ENCODE measurements at places on chromosomes 2 and 18.
A peak's percentile ranks its signal among the peaks of the same experiment; 100 is the strongest.

- no peak for DNase-seq
These were observed 302.1 kb downstream of the HRH4 start for GRCh38 chr18:24762511-24762910.

DNA sequence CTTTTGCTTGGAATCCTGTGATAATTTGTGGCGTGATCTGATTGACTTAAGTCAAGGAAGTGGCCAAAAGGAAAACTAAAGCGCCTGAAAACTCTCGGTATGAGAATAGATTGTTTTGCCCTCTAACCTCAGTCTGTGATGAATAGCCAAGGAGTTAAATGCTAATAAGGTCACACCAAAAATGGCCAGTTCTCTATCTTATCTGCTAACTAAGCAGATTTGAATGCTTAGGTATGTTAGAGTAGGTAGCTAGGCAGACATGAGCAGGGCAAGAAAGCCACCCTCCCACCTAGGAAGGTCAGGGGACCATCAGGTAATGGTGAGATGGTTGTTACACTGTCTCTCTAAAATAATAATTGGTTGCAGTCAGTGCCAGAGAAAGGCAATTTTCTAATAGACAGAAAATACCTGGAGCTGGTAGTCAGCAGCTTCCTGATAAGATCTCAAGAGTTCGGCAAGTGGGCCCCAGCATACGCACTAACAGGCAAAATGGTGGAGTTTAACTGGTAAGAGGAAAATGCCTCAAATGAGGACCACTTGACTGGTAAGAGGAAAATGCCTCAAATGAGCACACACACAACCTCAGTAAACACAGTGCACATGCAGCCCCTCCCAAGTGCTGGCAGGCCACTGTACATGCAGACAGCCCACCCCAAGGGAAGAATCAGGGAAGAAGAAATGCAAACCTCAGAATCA is 468.4 kb downstream of the MBD2 start:
- DNase-seq: no peak

- DNase-seq: no peak
These were observed 26.7 kb upstream of the ALPP start for GRCh38 chr2:232351686-232352510.

GRCh38 chr2:23204685-23205242 is 180.2 kb upstream of the KLHL29 start:
- DNase-seq: no peak

GRCh38 chr18:813172-814071 is 1.4 kb upstream of the YES1 start:
- peak; percentile 98 for DNase-seq

- DNase-seq: no peak
These were observed 96.3 kb upstream of the FZD7 start for GRCh38 chr2:201937343-201937742.

DNA sequence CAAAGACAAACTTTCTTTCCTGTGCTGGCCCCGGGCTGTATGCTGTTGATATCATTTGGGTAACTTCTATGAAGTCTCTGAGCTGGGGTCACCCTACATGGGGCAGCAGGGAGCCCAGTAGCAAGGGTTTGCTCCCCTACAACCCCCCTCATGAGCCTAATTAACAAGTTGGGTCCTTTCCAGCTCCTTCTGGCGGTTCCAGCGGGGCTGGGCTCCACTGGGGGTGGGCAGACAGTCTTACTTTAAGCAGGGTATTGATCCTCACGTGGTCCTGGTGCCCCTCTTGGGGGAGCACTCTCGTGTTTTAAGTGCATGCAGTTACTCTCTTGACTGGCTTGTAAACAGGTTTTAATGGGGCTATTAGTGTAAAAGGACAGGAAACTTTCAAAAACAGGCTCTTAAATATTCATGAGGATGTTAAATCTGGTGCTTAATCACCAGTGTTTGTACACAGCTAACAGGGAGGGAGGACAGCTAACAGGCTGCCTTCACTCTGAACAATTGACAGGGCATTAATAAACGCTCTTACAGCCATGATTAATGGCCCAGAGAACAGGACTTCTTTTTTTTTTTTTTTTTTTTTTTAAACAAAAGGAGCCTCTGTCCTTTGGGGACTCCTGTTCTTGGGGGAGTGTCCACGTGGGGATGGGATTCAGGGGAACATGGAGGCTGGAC is 36.6 kb upstream of the SKOR2 start:
- DNase-seq: no peak

DNA sequence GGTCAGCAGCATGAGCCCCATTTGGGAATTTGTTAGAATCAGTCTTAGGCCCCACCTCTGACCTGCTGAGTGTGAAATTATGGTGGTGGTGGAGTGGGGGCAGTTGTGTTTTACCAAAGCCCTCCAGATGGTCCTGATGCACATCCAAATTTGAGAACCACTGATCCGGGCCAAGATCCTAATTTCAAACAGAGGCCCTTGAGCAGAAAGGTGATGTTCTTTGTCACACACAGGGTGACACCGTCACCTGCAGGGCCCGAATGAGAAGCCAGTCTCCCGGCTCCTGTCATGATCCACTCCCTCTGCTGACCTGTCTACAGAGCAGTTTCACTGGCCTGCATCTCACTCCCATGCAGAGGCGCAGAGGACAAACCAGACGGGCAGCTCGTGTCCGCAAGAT is 129.9 kb downstream of the TRIM43 start:
- DNase-seq: no peak

DNA sequence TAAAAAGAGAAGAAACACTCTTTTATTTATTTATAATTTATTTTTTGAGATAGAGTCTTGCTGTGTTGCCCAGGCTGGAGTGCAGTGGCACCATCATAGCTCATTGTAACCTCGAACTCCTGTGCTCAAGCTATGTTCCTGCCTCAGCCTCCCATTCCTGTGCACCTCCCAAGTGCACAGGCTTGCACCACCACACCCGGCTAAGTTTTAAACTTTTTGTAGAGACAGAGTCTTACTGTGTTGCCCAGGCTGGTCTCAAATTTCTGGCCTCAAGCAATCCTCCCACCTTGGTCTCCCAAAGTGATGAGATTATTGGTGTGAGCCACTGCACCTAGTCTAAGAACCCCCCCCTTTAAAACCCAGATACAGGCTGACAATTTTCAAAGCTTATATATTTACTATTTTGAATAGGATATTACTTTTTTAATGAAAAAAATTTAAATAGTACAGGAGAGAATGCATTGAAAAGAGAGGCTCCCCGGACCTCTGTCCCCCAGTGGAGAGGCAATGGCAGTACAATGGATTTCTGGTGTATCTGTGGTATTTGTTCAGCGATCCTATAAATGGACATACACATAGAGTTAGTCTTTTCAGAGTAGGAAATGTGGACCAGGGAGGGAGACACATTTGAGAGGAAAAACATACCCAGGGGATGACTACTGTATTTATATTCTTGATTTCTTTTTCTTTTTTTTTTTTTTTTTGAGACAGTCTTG is 48.1 kb upstream of the CNOT11 start:
- peak; percentile 9 for DNase-seq

- DNase-seq: no peak
These were observed 580 bp downstream of the TMEM163 start for GRCh38 chr2:134718023-134718816.

- no peak for DNase-seq
These were observed 202.9 kb upstream of the SP5 start for GRCh38 chr2:170512266-170512665.

- DNase-seq: no peak
These were observed 290.7 kb upstream of the ID2 start for GRCh38 chr2:8391126-8391525.

DNA sequence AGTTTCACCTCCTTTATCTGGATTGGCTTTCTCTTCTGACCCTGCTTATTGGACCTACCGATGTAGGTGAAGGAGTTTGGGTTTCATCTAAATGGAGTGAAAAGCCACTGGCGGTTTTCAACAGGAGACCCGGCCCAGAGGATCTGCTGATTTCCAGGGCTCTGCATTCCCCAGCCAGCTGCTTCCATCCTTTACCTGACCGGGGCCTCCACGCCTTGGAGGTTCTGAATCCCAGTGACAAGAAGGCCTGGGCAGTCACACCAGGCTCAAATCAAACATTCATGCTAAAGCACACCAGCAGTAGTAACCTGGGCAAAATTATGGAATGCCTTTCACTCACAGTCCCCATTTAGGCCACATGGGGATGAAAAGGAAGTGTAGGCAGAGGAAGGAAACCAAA is 30.0 kb upstream of the RTTN start:
- no peak for DNase-seq

GRCh38 chr2:198096002-198096401 is 291.6 kb downstream of the PLCL1 start:
- DNase-seq: peak; percentile 39

- DNase-seq: no peak
These were observed 155.4 kb downstream of the MAP2 start for GRCh38 chr2:209579230-209579749.

GRCh38 chr2:202824901-202825300 is 46.7 kb downstream of the ICA1L start:
- DNase-seq: no peak

DNA sequence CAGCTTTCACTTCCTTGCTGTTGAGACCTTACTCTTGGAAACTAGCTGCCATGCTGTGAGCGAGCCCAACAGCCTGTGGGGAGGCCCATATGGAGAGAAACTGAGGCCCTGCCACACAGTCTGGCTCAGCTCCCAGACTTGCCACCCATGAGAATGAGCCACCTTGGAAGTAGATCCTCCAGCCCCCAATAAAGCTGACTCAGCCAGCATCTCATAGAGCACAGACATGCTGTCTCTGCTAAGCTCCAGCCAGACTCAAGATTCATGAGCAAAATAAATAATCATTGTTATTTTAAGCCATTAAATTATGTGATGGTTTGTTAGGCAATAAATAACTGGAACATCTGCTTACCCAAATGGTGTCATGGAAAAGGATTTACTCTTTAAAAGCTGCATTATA is 53.6 kb upstream of the DDX18 start:
- no peak for DNase-seq

GRCh38 chr2:147525819-147526489 is 318.9 kb upstream of the ACVR2A start:
- DNase-seq: no peak

GRCh38 chr2:238908960-238909951 is 61.4 kb downstream of the TWIST2 start:
- DNase-seq: no peak

DNA sequence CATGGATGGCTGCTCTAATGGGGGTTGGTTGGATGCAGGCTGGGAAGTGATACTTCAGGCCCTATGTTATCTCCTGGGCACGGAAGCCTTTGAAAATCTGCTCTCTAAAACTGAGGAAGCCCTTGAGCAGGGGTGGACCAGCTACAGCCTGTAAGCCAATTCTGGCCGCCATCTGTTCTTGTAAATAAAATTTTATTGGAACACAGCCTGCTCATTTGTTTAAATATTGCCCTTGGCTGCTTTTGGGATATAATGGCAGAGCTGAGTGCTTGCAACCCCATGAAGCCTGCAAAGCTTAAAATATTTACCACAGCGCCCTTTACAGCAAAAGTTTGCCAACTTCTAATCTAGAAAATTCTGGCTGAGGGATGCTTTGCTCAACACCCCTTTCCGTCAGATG is 11.9 kb upstream of the IGFBP2 start:
- DNase-seq: no peak

DNA sequence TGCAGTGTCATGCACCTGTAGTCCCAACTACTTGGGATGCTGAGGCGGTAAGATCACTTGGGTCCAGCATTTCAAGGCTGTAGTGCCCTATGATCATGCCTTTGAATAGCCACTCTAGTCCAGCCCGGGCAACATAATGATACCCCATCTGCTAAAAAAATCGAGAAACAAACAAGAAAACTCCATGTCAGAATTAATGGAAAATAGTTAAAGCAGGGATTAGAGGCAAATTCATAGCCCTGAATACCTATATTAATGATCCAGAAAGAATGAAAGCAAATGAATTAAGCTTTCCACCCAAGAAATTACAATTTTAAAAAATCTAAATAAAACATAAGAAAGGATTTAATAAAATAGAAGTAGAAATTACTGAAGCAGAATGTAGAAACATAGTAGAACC is 143.0 kb downstream of the MYO3B start:
- DNase-seq: no peak

GRCh38 chr2:73020657-73021370 is 50.7 kb downstream of the SFXN5 start:
- DNase-seq: no peak

- DNase-seq: no peak
These were observed 441.8 kb downstream of the SETBP1 start for GRCh38 chr18:45122506-45122905.

Measured in Kasumi-1 (cell line).